ENCODE measurements at places on chromosomes 3 and 15.

DNA sequence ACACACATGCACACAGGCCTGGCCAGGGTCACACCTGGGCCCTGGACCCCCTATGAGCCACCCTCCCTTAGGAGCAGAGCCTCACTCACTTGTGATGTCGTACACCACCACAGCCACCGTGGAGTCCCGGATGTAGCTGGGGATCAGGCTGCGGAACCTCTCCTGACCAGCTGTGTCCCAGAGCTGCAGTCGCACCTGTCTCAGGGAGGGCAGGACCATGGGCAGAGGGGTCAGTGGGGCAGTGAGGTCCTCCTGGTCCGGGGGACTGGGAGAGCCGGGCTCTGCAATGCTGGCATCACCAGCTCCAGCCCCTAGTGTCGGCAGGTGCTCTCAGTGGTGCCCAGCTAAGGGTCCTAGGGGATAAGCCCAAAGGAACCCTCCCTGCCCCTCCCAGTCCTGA lies 35.6 kb downstream of the SRPRB start:
- no peak for DNase-seq

- DNase-seq, result no peak
Observed at GRCh38 chr3:168655611-168656010, 559.9 kb upstream of the GOLIM4 start.

- no peak for DNase-seq
Observed at GRCh38 chr3:151504606-151505005, 43.7 kb upstream of the IGSF10 start.

GRCh38 chr3:53581671-53582070 lies 87.3 kb downstream of the CACNA1D start:
- no peak for DNase-seq
